M059J (cell line): ENCODE measurements at places on chromosomes 11 and 22.

- no peak for DNase-seq
Observed at GRCh38 chr22:44764974-44765373, 12.6 kb downstream of the ARHGAP8 start.

GRCh38 chr11:7050191-7050590 is 29.9 kb downstream of the NLRP14 start:
- DNase-seq: no peak

DNA sequence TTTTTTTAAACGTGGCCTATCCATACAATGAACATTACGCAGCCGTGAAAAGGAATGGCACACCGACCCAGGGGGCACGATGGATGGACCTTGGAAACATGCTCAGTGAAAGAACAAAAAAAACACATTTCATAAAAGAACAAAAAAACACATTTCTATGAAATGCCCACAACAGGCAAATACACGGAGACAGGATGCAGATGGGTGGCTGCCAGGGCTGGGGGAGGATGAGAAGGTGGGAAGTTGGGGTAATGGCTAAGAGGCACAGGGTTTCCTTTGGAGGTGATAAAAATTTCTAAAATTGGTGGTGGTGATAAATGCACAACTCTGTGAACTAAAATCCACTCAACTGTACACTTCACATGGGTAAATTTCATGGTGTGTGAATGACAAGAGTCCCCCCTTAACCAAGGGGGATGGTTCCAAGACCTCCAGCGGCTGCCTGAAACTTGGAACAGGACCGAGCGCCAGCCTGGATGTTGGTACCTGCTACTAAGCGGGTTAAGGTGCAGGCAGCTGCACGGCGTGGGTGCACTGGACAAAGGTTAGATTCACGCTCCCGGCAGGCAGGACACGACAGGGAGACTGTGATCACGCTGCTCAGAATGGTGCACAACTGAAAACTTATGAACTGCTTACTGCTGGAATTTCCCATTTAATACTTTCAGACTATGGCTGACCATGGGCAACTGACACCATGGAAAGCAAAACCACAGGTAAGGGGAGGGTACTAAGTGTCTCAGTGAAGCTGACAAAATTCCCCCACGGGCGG is 16.5 kb downstream of the BRD1 start:
- no peak for DNase-seq

GRCh38 chr11:108662700-108663099 is 2.2 kb upstream of the DDX10 start:
- no peak for DNase-seq

GRCh38 chr11:120784566-120785251 is 239.2 kb upstream of the TBCEL start:
- DNase-seq: no peak

- DNase-seq: no peak
Observed at GRCh38 chr11:41284354-41284753, 175.1 kb downstream of the LRRC4C start.

- DNase-seq: no peak
Observed at GRCh38 chr11:118006153-118006534, 19.9 kb downstream of the IL10RA start.

DNA sequence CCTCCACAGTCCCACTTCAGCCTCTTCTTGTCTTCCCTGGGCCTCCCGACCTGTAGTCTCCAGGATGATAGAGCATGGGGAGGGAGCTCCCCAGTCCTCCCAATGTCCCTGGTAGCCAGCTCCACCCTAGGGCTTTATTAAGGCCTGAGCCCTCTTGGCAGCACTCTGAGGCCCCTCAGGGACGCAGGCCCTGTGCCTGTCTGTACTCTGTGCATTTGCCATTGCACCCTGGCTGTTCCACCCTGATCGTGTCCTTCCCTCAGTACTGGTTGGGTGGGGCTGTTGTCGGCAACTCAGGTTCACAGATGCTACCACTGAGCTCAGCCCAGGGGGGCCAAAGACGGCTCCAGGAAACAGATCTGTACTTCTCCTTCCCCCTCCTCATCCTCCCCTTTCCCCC is 7.2 kb downstream of the SSTR3 start:
- DNase-seq: no peak

DNA sequence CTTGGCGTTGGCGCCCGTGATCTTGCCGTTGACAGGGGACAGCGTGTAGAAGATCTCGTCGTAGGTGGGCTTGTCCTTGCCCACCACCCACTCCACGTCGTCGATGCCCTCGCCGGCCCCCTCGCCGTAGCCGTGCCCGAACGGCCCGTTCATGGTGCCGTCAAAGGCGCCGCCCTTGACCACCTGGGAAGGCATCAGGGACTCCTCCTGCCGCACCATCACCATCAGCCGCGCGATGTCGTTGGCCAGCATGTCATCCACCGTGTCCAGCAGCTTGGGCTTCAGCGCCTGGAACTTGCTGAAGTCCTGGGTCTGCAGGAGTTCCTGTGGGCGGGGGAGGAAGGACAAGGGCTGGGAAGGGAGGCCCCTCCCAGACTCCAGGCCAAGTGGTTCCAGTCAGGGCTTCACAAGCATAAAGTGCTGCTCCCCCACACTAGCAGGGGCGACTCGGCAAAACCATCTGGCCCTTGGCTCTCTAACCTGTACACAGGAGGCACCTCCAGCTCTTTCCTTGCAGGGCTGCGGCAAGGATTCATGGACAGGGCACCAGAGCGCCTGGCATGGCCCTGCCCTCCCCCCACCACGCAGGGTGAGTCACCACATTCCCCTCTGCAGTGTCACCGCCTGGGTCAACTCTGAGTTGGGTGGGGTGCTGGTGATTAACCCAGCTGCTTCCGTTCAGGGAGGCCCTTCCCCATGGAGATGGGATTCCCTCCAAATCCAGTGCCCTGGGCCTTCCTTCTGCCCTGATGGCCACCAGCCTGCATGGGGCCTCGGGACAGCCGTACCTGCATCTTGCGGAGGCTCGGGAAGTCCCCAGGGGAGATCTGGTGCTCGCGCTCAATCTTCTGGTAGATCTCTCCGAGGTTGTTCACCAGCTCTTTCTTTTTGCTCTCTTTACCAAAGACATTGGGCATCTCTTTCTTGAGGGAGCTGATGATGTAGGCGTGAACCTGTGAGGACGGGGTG is 10.4 kb upstream of the CDC42BPG start:
- DNase-seq: peak; percentile 97

DNA sequence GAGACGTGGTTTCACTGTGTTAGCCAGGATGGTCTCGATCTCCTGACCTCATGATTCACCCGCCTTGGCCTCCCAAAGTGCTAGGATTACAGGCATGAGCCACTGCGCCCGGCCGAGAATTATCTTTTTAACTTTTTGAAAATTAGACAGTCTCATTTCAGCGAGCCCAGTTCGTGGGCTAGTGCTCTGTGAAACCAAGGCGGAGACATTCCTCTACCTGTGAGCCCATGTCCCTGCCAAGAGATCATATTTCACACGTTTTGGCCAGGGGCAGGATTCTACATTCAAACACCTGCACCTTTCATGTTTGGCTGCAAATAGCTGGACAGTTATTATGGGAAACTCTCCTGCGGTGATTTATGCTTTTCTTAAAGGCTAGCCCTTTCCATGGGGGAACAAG is 60.3 kb downstream of the IRAG1 start:
- no peak for DNase-seq
